ENCODE measurements at places on chromosomes 1 and 21.

- DNase-seq: peak; percentile 44
These were observed 17.2 kb downstream of the PTAFR start for GRCh38 chr1:28159243-28159642.

- no peak for DNase-seq
These were observed 70.6 kb upstream of the PTGFR start for GRCh38 chr1:78420181-78420580.

GRCh38 chr1:228487336-228488124 is at the start of gene RNF187:
Gene RNF187 (plus strand): TSS chr1:228487382.
- peak; percentile 92 for DNase-seq

GRCh38 chr1:46596036-46596435 is 8.0 kb downstream of the MKNK1 start:
- DNase-seq: no peak

GRCh38 chr1:160876311-160876710 is 8.7 kb downstream of the ITLN1 start:
- DNase-seq: peak; percentile 30

- DNase-seq: no peak
These were observed 45.2 kb downstream of the ADAMTS1 start for GRCh38 chr21:26800001-26800400.

- peak; percentile 95 for DNase-seq
These were observed 94.8 kb upstream of the SGIP1 start for GRCh38 chr1:66439031-66439740.

GRCh38 chr21:36099000-36099399 is 29.2 kb downstream of the CBR1 start:
- DNase-seq: no peak

- DNase-seq: no peak
These were observed 252.2 kb upstream of the ADAMTS5 start for GRCh38 chr21:27219068-27219467.
